ENCODE measurements at places on chromosomes 4 and X.

- DNase-seq = no peak
These were observed 6.8 kb upstream of the IQSEC2 start for GRCh38 chrX:53288189-53288588.

GRCh38 chr4:126647756-126648397 lies 984.9 kb upstream of the INTU start:
- DNase-seq = no peak

GRCh38 chr4:107065201-107065600 lies 29.1 kb upstream of the DKK2 start:
- no peak for DNase-seq

- DNase-seq = no peak
These were observed 226.7 kb upstream of the CENPE start for GRCh38 chr4:103424853-103425252.

- no peak for DNase-seq
These were observed 59.6 kb downstream of the GPRIN3 start for GRCh38 chr4:89247951-89248350.

- DNase-seq = no peak
These were observed 4.5 kb upstream of the TXK start for GRCh38 chr4:48138511-48138910.

GRCh38 chr4:118989098-118990080 lies 100.7 kb downstream of the SYNPO2 start:
- no peak for DNase-seq

- no peak for DNase-seq
These were observed 205.6 kb downstream of the AFAP1 start for GRCh38 chr4:7733801-7734650.
